ENCODE measurements at places on chromosomes 3 and 15.
A peak's percentile ranks its signal among the peaks of the same experiment; 100 is the strongest.

GRCh38 chr3:52038227-52038626 lies 18.1 kb downstream of the DUSP7 start:
- DNase-seq = no peak

GRCh38 chr3:35946854-35947515 lies 307.7 kb downstream of the ARPP21 start:
- DNase-seq = no peak

DNA sequence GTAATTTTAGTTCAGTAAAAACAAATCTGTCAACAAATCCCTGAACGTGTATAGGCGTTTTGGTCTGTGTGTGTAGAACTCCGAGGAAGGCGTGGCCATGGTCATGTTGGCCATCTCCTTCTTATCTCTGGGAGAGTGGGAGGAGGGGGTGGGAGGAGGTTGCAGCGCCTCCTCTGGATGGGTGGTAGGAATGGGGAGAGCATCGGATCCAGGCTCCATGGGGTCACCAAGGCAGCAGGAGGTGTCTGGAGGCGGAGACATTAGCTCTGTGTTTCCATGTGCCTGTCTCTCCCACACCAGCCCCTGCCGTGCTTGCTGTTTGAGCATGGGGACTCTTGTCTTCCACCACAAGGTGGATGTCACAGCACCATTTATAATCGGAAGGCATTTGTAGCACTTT lies 34.5 kb upstream of the TRPM1 start:
- no peak for DNase-seq

GRCh38 chr3:175153595-175153994 lies 294.5 kb downstream of the NAALADL2 start:
- no peak for DNase-seq

DNA sequence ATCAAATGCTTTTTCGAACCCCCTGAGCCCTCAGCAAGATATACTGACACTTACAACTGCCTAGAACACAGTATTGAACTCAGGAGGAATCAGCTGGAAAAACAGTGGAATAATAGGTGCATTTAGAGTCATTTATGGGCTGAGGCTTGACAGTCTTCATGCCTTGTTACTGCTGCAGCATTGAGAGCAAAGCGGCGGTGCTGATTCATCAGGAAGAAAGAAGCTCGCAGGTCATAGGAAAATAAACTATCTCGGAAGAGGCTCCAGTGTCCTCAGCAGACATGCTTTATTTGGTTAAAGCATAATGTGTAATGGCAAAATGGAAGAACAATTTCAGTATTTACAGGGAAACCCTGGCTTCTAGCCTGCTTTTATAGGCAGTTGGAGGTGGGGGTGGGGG lies 30.1 kb upstream of the NEO1 start:
- no peak for DNase-seq

GRCh38 chr3:128815318-128816064 lies 63.9 kb upstream of the ACAD9 start:
- DNase-seq = no peak

DNA sequence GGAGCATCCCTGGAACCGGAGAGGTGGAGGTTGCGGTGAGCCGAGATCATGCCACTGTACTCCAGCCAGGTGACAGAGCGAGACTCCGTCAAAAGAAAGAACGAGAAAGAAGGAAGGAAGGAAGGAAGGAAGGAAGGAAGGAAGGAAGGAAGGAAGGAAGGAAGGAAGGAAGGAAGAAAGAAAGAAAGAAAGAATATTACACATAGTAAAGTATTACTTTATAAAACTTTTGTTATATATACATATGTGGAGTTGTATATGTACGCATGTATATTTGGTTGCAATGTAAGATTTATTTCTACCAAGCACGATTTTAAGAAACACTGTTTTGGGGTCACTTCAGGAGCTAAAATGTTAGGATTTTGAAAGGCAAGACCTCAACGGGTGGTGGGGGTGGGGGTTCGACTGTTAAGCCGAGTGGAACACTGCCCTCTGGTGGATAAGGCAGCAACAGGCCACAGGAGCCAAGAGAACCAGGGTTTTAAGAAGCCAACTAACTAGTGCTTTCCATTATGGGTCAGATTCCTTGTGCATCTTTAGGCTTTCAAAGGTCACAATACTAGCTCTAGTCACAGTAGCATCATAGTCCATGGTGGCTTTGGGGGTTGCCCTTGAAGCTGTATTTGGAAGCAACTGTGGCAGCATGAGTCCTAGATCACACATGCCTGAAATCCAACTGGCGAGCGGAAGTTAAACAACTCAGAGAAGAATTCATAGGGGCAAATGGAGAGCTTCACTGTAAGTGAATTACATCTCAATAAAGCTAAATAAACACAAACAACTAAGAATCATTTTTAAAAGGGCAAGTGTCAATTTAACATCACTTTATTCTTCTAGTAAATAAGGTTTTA lies 22.5 kb downstream of the GLB1 start:
- peak; percentile 14 for DNase-seq

Measured in T1000 (cell line).